NCI-H1930 (cell line): ENCODE measurements at places on chromosomes 13 and 19.

DNA sequence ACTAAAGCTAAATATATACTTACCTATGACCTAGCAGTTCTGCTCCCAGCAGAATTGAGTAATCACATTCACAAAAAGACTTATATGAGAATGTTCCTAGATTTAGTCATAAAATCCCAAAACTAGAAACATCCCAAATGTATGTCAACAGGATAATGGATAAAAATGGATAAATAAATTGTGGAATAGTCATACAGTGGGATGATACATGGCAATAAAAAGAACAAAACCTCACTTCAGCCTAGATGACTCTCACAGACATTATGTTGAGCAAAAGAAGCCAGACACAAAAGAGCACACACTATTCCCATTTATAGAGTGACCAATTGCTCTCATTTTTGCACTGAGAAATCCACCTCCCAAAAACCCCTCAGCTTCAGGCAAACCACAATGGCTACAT, 352.4 kb upstream of the HTR2A start:
- no peak for DNase-seq

DNA sequence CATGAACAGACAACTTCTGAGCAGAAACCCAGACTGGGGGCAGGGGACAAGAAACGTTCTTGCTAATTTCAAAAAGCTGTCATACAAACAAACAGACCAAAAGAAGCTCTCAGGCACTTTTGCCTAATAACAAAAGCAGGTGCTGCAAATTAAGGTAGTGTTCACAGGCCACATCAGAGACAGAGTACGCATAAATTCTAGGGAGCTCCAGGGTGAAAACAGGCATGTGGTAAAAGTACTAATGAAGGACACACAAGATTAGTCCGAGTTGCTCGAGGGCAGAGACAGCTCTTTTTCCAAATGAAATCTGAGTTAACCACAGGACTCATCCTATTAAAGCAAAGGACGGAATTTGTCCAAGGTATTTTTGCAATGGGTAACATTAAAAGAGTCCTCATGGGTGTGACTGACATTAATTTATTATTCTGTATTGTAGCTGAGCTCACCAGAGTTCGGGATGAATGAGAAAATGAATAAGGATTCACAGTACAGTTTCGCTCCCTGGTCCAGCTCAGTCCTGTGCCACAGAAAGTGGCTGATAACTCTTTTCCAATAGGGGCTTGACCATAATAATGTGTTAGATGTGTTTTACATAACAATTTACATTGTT, 197.3 kb downstream of the LHFPL6 start:
- DNase-seq = no peak

GRCh38 chr19:50928831-50929230, 17.6 kb upstream of the KLK4 start:
- DNase-seq = peak; percentile 36

- DNase-seq = no peak
These were observed 33.8 kb upstream of the MATK start for GRCh38 chr19:3819989-3820388.

DNA sequence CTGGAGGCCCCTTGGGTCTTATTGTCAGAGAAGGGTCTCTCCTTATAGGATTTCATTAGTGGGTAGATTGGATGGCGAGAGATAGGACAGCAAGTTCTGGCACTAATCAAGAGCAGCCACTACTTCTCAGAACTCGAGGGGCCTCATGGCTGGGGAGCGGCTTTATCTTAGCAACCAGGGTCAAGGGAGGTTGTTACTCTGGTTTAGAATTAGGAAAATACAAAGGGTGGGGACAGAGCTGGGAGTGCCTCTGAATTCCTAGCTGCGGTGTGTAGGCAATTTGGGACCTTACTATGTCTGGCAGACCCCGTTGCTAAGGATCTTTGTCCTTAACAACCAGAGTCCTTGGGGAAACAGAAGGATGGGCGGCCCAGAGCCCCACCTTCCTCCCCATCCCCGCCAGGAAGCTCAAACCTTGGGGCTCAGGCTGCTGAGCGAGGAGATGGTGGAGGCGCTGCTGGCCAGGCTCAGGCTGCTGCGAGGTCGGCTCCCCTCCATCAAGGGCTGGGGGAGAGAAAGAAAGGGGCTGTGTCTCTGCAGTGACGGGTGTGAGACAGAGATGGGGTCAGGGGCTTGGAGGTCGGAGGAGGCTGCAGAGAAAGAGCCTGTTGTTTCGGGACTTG, 1.2 kb downstream of the PLEKHA4 start:
- no peak for DNase-seq

DNA sequence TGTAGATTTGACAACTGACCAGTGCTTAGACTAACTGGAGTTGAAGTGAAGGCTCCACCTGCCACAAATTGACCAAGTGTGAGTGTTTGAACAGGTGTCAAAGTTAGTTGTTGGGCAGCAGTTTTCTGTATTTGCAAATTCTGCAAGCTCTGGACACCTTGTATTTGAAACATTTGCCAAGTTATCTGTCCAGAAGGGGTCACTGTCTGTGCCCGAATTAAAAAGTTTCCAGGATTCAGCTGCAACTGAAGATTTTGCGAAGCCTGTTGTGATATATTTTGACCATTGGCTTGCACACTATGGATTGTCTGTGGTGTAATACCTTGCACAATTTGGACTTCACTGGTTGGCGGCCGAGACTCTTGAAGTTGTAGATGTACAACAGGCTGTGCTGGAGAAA, 1690.7 kb downstream of the SLITRK5 start:
- DNase-seq = no peak

GRCh38 chr19:3768015-3768747, 3.8 kb downstream of the RAX2 start:
- DNase-seq = no peak

DNA sequence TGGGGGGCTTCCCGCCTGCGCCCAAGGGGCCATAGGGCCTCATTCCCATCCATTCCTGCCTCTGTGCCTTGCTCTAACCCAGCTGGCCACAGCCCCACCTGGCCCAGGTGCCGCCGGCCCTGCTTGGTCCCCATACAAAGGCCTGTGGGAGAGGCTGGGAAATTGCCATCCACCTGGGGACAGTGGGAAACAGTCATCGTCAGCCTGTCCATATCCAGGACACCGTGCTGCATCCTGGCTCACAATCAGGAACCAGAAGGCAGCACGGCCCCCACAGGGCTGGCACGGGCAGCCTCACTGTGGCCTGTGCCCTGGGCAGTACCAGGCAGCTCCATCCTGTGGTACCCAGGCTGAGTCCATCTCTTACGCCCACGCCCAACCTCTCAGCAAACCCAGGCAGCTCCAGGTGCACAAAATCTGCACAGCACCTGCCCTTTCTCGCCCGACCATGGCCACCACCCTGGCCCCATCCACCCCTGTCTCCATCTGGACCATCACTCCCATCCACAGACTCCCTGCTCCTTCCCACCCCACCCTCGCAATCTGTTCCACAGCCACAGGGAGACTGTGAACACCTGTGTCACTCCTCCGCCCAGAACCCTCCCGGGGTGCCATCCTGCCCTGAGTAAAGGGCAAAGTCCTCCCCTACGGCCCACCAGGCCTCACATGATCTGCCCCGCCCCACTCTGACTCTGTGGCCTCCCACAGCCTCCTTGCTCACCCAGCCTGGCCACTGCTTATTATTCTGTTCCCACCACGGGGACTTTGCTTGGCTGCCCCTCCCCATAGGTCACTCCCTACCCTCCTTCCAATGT, 21.1 kb upstream of the FBXO27 start:
- DNase-seq = no peak

DNA sequence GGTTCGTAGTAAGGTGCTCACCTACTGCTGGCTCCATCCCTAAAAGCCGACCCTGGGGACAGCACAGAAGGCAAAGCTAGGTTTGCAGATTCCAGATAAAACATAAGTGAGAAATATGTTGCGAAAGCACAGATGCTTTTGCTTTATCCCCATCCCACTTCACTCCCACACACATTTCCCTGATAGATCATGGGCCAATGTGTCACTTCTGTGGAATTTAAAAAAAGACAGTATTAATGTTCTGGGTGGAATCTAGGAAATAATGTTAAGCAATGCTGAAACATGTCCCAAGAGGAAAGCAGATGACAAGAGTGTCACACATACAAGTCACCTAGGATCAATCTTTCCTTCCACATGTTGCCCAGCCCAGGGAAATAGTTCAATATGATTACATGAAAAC, 661.0 kb upstream of the MIR17HG start:
- no peak for DNase-seq

DNA sequence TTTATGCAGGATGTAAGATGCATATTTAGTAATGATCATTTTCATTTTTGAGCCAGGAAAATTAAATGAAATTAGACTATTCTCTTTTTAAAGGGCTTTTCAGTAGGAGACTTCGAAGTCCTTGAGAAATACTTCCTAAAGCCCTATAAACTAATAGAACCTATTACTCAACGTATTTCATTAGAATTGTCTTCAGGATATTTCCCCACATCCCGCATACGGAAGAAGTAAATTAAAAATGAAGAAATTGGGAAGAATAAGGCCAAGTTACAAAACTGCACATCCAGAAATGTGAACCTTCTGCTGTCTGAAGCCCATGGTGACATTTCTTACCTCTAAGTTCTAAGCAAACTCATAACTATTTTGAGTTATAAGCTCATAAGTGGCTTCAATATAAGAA, 66.5 kb downstream of the RXFP2 start:
- DNase-seq = no peak

DNA sequence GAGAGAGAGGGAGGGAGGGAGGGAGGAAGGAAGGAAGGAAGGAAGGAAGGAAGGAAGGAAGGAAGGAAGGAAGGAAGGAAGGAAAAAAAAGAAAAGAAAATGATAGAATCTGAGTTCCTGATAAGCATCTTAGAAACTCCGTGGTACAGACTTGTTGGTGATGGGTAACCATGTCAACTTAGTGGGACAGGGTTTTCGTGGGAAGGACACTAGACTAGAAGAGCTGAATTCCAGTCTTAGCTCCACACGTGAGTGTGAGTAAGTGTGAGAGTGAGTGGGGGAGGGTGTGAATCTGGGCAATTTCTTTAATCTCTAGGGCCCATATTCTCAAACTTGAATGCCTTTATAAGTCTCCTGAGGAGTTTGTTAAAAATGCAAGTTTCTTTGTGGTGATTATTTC, 35.0 kb downstream of the PABPC3 start:
- no peak for DNase-seq

- no peak for DNase-seq
These were observed 2.8 kb downstream of the SEMA6B start for GRCh38 chr19:4556597-4557127.

- no peak for DNase-seq
These were observed 14.4 kb downstream of the EVI5L start for GRCh38 chr19:7844405-7844804.

- DNase-seq = peak; percentile 61
These were observed at the start of gene CD320 for GRCh38 chr19:8307965-8308866. Gene CD320, minus strand, starts transcription at chr19:8308358. Its CDS starts 68 bp downstream, at chr19:8308290.

DNA sequence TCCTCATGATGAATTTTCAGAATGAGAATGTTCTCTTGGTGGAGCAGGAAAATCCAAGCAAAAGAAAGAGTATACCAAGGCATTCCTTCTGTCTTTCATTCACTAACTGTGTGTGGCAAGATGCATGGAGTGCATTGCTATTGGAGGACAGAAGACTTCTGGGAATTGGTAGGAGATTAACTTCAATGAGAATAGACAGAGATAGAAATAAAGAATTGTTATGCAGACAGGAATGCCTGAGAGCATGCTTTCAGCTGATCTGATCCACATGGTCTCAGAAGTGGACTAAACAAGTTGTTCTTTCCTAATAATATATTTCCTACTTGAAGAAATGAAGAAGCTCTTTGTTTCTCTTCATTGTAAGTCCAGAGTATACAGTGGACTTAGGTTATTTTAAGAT, 303.6 kb downstream of the MYO16 start:
- DNase-seq = no peak

DNA sequence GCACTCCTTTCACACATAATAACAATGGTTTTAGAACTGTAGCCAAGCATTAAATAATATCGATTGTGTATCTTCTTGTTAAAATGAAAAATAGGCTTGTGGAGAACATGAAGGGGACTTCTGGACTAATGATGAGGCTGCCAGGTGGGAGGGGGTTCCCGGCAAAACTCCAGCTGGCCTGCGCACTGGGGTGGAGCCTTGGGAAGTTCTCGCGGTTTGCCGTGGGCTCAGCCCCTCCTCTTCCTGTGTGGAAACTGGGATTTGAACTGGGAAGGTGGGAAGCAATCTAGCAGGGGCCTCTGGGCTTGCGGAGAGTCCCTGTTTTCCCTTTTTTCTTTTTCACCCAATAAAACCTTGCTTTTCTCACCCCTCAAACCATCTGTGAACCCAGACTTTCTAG, 113.7 kb upstream of the SLITRK1 start:
- DNase-seq = no peak

GRCh38 chr19:31784671-31785101, 435.4 kb upstream of the TSHZ3 start:
- no peak for DNase-seq

DNA sequence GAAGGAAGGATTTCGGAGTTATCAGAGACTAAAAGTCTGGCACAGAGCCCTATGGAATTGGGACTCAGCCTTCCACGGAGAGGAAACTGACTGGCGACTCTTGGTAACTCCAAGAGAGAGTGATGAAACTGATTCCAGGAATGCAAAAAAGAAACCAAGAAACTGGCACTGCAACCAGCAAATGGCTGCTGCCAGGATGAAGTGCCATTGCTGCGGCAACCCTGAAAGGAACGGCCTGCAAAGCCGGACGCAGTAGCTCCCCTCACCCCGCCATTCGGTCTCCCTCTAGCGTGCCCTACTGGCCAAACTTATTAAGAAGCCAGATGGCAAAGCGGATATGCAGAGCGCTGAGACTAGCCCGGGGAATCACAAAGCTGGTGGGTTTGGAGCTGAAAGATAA, 236.0 kb downstream of the PCDH9 start:
- DNase-seq = no peak

DNA sequence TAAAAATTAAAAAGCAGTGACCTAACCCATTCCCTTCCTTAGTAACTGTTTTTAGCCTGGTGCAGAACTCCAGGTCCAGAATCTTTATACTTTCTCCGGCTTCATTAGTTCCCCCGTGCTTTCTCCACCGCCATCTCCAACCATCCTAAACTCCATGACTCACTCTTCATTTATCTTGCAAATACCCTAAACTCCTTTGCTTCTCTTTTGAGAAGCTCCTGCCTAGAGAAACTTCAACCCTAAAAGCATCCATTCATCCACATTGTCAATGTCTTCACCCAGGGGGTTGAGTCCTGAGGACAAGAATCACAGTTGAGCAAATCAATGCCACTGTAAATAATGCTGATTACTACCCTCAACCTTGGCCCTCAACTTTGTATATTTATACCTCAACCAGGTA, 17.1 kb upstream of the GARRE1 start:
- no peak for DNase-seq

DNA sequence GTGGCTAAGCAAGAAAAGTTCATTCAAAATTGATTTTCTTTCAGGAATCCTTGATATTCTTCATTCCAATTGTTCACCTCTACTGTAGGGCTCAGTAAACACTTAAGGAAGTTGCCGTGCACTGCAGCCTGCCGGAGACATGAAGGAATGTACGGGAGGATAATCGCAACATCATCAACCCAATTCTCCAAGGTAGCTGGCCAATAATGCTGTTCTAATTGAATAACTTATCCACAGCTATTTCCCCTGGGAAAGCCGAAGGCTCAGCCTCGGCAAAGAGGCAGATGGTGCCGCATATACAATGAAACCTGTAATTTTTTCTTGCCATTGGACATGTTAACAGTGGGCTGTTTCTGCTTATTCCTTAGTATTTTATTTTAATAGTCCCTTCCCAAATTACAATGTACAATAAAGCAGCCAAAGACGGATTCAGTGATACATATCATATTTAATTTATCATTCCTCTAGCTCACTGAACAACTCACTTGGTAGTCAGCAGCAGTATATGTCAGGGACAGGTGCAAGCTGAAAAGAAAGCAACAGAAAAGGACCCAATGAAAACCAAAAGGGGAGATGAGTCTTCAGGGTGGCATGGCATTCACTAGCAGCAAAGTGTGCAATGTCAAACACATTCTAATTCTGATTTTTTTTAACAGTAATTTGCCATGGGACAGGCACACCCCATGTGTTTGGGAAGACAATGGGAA, 420.5 kb upstream of the KLF12 start:
- no peak for DNase-seq
